Natural killer cell treated with Interleukin-12 subunit alpha and Interleukin-12 subunit beta and Interleukin-15 and Interleukin-18, amount 100 ng/mL, for 72 hours (primary cell): ENCODE measurements at places on chromosomes 3 and 15.

DNA sequence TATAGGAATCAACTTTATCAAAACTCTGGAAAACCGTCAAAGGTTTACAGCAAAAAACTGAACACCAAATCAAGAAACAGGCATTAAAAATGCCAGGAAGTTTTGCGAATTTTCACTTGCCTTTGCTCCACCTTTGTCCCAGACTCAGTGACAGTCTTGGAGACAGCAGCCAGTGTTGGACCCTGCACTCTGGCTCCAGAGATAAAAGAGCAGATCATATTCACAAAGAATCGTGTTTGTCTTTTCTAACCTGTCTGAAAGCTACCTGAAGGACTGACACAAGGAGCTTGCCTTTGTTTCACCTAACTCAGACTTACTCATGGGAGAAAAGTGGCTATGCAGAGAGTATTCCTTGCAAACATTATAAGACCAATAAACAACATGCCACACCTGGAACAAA is 74.0 kb upstream of the TCF12 start:
- no peak for DNase-seq

- no peak for DNase-seq
These were observed 428.9 kb downstream of the NLGN1 start for GRCh38 chr3:173826416-173826815.

DNA sequence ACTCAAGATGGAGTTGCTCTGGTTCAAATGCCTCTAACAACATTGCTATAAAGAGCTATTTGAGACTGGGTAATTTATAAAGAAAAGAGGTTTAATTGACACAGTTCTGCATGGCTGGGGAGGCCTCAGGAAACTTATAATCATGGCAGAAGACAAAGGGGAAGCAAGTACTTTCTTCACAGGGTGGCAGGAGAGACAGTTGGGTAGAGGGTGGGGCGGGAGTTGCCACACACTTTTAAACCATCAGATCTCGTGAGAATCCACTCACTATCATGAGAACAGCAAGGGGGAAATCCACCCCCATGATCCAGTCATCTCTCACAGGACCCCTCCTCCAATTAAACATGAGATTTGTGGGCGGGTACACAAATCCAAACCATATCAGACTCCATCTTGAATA is 30.7 kb downstream of the MAP2K5 start:
- no peak for DNase-seq

DNA sequence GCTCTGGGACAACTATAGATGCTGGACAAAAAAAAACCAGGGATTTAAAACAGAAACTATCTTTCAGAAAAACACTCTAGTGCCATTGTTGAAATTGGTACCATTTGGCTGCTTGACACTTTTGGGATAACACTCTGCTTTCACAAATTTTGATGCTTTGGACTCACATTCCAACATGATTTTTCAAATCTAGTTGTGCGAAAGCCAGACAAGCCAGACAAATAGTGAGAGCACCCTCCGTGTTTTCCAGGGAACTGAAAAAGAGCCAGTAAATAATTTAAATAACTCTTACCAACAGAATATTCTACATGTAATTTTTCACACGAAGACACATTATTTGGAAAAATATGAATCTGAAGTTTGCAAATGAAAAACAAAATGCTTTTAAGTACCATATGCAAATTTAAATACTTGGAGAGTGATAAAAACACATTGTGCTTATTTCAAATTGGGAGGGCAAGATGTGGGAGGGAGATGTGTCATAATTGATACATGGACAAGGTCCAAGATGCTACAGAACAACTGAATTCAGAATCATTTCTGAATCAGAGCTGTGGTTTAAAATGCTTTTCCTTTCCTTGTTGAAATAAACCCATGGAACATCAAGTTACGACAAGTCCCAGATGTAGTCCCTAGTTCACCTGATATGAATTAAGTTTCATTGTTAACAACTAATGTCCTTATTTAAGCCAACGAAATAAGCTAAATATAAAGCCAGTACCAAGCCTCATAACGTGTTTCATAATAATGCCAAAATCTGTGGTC is 144.2 kb upstream of the SOX2 start:
- no peak for DNase-seq

DNA sequence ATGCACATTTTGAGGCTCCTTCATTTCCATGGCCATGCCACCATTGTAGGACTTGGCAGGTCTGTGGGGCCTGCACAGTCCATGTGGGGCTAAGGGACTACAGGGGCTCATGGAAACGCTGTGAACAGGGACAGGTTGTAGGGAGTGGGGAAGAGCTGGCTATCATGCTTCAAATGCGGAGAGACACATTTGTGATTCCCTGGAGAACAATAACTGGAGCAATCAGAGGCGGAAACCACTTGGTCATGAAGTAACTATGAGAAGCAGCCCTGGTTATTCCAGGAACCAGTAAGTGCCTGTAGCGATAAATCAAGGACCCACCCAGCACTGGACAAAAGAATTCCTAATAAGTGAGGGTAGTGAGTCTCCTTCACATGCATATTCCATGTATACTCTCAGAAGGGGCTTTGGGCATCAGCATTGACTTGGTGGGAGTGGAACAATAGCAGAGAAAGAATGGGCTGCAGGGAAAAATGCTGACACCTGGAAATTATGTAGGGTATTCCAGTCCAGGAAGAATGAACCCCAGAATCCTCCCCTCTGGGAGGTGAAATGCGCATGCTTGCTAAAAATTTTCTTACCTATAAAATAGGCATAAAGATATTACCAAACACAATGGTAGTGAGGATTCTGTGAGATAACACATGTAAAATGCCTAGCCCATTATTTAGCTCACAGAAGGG is 251.4 kb upstream of the ROPN1 start:
- DNase-seq: no peak
